ENCODE measurements at places on chromosomes 2 and 18. TPM values are rescaled to one million over a fixed set of nuclear protein-coding genes. Genes with fewer than 3 reads are reported as not detected.

The UGT1A4 gene
- 0.12 TPM for total RNA-seq

- DNase-seq: no peak
Observed at GRCh38 chr2:75862547-75862946, 151.8 kb upstream of the GCFC2 start.

- no peak for DNase-seq
Observed at GRCh38 chr2:162732946-162733698, 105.4 kb downstream of the KCNH7 start.

The CDH20 gene
- total RNA-seq: not detected

The ABCG8 gene
- not detected for total RNA-seq

The OR6B2 gene
- not detected for total RNA-seq

- no peak for DNase-seq
Observed at GRCh38 chr2:176081376-176081836, 2.4 kb downstream of the EVX2 start.

The PTPRN gene
- total RNA-seq: not detected

- DNase-seq: peak; percentile 69
Observed at GRCh38 chr2:172962824-172963223, 112.8 kb upstream of the MAP3K20 start.

DNA sequence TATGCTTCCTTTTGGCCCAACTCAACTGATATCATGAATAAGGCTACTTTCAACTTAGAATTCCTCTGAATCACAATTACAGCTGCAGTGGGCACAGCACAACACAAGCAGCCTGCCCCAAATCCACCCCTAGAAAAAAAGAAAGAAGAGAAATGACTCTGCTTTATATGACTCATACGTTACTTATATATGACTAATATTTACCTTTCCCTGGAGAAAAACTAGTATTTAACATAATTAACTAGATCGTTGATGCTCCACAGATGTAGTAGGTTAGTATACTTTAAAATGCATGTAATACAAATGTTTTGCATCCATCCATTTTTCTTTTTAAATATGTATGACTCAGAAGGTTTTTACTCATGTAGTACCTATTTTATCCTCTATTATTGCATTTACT lies 133.3 kb upstream of the UNC80 start:
- DNase-seq: peak; percentile 60
